CD4-positive, alpha-beta memory T cell (primary cell): ENCODE measurements at places on chromosomes 4 and X.

DNA sequence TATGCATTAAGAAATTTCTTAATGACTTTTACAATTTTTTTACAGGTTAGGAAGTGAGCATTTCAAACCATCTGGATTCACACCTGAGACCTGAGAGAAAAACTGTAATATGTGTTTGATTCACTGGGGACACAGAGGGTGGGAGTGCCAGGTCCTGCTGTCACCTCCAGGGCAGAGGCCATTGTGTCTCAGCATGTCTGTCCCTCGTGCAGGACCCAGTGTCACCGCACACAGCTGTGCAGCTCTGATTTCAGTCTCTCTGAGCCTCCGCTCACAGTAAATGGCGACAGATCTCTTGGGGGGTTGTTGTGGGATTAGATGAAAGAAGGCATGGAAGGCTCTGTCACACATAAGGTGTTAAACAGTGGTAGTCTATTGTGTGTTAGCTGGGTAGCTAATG is 23.0 kb upstream of the CLDN24 start:
- DNase-seq = no peak

DNA sequence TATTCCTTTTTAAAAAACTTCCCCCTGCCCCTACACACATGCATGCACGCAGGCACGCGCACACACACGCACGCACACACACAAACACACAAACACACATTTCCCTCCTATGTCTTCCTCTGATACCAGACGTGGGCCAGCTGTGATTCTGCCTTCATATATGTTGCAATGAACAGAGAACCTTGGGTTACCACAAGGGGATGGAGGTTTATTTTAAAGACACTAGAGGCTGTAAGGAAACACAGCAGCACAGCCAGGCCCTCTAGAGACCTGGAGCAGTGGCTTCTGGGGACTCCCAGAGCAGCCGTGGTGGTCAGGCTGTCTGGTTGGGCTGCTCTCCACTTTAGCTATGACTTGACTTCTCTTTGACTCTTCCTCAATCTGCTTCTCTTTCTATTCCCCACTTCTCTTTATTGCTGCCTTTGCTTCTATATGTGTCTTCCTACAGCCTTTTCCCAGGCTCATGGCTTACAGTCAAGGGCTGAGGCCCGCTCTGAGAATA is 3.2 kb upstream of the TLR10 start:
- no peak for DNase-seq

DNA sequence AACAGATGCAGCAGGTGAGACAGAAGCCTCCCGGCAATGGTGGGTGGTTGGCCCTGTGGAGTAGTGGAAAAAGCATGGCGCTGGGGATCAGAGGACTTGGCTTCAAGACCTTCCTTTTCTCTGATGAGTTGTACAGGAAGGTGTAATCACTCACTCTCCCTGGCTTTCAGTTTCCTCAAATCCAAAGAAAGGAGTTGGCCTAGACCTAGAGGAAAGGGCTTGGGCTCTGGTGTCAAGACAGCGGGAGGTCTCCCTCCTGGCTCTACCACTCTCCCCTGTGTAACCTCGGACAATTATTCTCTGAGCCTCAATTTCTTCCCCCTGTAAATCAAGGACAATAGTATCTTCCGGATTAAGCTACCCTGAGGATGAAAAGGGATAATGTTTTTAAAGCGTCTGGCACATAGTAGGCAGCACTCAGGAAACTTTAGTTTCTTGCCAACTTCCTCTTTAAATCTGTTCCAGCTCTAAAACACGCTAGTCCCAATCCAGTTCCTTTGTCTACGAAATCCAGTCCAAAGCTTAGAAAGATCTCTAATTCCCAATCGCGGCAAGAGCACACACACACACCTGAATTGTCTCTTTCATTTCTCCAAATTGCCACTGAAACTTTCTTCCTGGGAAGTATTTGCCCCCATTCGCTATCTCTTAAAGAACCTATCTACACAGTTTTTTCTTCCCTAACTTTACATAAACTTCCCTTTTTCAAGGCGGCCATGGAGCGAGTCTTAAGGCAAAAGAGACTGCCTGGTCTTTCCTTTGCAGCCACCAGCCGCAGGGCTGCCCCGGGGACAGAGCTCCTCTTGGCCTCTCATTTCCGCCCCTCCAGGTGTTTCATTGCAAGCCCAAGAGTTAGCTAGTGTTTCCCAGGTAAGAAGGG is 29.9 kb upstream of the GPC4 start:
- DNase-seq = no peak

- no peak for DNase-seq
These were observed 128.5 kb downstream of the SPRY1 start for GRCh38 chr4:123524958-123525628.

DNA sequence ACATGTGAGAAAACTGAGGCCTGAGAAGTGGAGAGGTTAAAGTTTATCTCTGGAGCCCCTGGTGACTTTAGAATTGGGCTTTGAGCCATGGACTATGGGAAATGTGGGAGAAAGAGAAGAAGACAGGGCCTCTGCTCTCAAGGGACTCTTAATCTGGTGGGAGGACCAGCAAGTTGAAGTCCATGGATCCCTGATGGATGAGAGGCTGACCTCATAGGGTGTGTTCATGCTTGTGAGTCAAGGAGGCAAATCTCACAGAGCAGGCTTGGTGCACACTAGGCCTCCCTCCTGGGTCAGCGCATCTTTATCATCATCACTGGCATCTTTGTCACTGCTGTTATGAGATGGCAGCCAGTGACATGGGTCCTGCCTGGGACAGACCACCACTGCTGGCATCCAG is 211.9 kb downstream of the AFAP1 start:
- DNase-seq = no peak

DNA sequence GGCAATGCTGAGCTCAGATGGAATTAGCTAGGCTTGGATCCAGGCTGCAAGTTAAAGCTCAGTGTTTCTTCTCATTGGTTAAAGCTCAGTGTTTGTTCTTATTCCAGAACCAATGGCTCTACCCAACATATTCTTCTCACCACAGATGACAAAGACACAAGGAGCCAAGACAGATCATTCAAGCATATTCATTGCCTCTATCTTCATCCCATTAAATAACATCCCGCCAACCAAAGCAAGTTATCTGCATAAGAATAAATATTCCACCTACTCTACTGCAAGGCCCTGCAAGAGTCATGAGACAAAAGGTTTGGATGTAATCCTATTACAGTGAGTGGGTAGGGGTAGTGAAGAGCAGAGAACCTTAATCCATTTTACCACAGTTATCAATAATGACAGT is 766.5 kb downstream of the C4orf33 start:
- no peak for DNase-seq

- DNase-seq = no peak
These were observed 76.0 kb upstream of the MXD4 start for GRCh38 chr4:2337896-2338295.

GRCh38 chrX:40090050-40090804 is 7.5 kb downstream of the BCOR start:
- DNase-seq = no peak

GRCh38 chrX:74449322-74449936 is 28.1 kb downstream of the SLC16A2 start:
- DNase-seq = peak; percentile 32

GRCh38 chr4:52628543-52628942 is 30.6 kb downstream of the USP46 start:
- no peak for DNase-seq

DNA sequence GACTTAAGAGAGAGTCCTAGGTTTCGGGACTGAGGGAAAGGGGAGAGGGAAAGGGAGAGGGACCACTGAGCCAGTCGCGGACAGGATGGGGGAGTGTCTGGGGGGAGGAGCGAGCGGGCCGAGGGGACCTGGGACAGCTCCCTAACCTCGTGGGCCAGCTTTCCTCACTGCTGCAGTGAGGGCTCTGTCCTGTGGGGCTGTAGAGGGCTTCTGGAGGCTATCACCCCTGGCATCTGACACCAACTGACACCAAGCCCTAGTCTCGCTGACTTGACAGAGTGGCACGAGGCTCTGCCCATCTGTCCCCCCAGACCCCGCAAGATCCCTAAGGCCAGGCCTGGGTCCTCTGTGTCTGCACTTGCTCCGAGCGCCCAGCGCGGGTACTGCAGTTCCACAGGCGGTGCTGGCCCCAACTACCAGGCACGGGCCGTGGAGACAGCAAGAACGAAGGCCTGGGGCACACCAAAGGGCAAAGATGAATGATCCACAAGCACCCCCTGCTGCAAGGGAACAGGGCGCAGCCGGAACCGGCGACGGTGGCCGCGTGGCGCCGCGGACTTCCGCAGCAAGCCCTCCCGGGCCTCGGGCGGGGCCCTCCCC is 465 bp downstream of the HAUS7 start:
- DNase-seq = peak; percentile 74

- no peak for DNase-seq
These were observed 155.5 kb downstream of the SLC7A11 start for GRCh38 chr4:138086611-138087041.

GRCh38 chr4:139146926-139147629 is 29.9 kb downstream of the ELF2 start:
- no peak for DNase-seq

DNA sequence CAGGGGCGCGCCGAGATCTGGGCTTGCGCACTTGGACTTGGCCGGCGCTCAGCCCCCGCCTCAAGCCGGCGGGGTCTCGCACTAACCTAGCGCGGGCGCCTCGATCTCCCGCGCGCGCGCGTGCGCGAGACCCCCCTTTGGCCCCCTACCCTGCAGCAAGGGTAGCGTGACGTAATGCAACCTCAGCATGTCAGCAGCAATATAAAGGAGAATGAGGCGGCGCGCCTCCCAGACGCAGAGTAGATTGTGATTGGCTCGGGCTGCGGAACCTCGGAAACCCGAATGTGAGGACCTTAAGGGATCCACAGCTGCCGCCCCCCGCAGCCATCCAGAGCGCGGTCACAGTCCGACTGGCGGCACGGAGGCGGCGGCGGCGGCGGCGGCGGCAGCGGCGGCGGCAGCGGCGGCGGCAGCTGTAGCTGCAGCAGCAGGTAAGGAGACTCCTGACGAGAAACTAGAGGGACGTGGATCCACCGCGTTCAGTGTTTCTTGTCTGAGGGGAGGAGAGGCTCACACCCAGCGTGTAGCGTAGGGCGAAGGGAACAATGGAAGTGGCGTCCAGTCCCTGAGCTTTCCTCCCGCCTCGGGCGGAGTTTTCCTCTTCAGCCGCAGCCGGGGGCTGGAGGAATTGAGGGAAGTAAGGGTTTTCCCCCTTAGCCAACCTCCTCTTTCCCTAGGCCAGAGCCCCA is at the start of the genes SATL1 and ZNF711:
Gene SATL1 (minus strand): TSS at position 19 of the 689 bp plus-strand sequence. CDS start 134,811 bp downstream, outside the sequence.
Gene ZNF711 (plus strand): TSS at position 231 of the 689 bp plus-strand sequence. CDS start 3,582 bp downstream, outside the sequence.
- DNase-seq = no peak

- DNase-seq = no peak
These were observed 307.4 kb downstream of the DCHS2 start for GRCh38 chr4:154184238-154184637.

DNA sequence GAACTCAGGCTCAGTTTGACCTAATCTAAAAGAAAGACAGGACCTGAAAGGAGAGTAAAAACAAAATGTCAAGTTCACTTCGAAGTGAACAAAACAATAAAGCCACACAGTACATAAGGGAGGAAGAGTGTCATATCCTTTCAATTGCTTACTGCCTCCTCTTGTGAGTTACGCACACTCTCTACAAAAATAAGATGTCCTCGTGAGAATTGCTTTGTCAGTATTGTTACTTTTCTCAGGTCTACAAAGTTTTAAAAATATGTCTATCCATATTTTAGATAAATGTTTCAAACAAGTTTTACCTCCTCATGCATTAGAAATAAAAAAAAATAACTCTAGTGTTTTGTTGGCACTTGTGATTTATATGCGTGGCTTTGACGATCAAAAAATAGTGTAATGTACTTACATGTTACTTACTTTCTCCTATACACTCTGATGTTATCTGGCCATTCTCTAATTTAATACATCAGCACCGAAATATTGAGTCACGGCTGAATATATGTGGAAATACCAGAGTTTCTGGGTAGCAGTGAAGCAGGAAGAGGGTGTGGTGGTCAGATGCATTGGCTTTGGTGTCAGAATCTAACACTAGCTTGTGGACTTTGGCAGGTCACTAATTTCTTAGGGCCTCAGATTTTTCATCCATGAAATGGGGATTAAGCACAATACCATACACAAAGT is 8.1 kb upstream of the MRPL1 start:
- peak; percentile 80 for DNase-seq

- no peak for DNase-seq
These were observed 163.7 kb downstream of the CPE start for GRCh38 chr4:165542476-165542875.

GRCh38 chr4:153270361-153270760 is 66.1 kb downstream of the TRIM2 start:
- no peak for DNase-seq

DNA sequence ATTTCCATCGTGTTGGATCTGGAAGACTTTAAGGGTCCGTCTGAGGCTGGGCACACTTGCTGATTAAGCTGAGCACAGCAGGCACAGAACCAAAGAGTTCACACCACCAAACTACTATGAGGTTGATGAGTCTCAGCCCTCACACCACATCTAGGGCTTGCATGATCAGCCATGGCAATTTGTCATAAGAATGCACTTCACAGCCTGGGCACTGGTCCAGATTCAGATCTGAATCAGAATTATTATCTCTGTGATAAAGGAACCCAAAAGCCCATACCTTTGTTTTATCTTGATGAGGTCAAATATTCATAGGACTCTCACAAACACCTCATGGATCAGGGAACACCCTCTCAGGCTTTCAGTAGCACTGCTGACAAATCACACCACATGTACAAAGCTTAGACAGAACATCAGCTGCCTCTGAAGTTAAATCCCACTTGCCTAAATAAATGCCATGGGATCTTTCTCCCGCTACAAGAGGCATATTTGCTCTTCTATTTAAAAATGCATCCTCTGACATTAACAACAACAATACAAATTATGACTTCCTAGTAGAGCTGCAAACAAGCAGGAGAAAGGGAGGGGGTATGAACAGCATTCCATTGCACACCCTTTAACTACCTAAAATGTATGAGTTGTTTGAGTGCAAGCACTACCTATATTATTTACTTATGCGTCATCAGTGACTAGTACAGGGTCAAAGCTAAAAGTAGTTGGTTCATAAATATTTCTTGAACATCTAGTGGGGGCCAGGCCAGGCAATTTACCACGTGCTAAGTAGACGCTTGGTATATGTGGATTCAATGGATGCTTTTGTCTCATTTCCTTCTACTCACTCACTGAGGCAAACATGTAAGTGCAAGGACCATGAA is 186.3 kb upstream of the FGF13 start:
- no peak for DNase-seq

DNA sequence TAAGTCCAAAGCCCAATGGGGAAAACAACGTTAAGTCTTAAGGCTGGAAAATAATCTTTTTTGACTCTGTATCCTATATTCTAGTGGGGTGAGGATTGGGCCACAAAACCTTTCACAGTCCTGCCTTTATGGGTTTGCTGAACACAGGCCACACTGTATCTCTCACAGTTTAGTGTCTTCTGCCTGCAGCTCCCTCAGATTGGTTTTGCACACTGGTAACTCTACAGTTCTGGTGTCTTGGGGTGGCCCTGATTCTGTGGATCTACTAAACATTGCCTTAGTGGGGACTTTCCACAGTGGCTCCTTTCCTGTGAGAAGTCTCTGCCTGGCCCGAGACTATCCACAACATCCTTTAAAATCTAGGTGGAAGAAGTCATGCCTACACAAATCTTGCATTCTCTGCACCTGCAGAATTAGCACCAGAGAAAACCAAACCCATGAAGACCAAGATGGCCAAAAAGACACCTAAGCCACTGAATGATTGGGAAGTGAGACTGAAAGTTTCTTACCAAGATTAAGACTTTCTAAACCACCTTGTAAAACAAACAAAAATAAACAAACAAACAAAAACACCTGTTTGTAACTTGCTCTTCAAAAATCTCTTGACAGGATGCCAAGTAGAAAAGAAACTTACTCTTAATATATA is 150.4 kb upstream of the PCDH10 start:
- no peak for DNase-seq

GRCh38 chrX:88425739-88426138 is 321.3 kb upstream of the CPXCR1 start:
- DNase-seq = no peak

- DNase-seq = no peak
These were observed 20.4 kb upstream of the FHL1 start for GRCh38 chrX:136126872-136127406.

GRCh38 chrX:136665258-136665900 is 17.4 kb downstream of the CD40LG start:
- no peak for DNase-seq
